ENCODE measurements at places on chromosomes 1 and 21.

GRCh38 chr1:42137766-42138165, 15.4 kb upstream of the GUCA2B start:
- no peak for DNase-seq

DNA sequence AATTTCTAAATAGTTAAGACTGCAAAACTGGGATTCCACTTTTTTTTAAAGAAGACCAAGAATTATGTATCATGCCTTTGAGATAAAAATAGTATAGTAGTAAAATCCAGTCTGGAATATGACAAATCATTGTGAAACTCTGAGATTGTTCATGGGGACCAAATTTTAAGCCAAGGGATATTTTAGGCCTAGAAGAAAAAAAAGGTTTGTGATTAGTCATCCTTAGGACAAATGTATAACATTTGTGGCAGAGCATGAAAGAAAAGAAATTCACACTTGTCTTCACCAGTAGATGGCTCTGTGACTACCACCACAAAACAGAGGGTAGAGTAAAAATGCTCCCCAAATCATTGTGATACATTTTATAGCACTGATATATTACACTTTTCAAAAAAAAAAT, 226.1 kb downstream of the KCTD3 start:
- DNase-seq: no peak

DNA sequence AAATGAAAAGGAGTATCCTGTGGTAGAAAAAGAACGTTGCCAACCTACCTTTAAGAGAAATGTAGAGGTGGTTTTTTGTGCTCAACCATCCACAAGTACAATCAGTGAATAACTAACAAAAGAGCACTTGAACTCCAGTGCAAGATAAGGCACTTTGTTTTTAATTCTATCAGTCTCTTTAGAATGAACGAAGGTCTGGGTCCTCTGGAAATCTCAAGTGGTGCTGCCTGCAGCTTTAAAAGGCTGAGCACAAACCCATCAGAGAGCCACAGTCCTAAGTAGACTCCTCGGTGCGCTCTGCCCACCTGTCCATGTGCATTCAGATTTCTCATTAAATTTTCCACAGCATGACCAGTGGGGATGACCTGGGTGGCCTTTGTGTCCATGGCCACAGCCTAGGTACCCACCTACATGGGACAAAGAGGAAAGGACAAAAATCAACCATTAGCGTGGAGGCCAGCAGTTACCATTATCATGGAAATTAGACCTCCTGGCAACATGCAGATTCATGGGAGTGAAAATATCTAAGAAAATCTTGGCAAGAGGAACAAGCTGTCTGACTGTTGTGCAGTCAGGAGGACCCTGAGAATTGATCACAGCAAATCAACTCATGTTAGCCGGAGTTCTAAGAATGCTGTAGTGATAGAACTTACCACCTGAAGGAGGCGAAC, 9.4 kb downstream of the TRIM45 start:
- no peak for DNase-seq

- no peak for DNase-seq
Measured at GRCh38 chr1:53196017-53196484, 573 bp upstream of the CPT2 start.

- DNase-seq: no peak
Measured at GRCh38 chr1:159915571-159916241, 9.6 kb downstream of the TAGLN2 start.

DNA sequence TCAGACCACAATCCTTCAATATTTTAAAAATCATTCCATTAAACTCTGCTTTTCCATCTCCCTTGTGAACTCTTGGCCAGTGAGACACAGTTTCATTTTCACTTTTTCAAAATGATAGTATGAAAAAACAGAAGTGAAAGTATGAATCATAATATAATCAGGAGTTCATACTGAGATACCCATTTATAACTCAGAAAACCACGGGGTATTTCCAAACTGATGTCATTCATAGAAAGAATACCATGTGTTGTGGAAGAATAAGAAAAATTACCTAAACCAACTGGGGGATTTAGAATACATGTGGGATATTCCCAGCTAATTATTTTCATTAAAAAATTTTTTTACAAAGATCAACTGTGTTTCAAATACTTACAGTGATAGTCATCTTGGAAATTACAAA, 149.9 kb downstream of the MRPL39 start:
- no peak for DNase-seq

GRCh38 chr1:228303596-228303995, 95.8 kb downstream of the OBSCN start:
- no peak for DNase-seq

Data from anterior cingulate cortex (tissue), 58 donors.